Endothelial cell of umbilical vein (primary cell): ENCODE measurements at places on chromosomes 2 and 18. TPM values are rescaled to one million over a fixed set of nuclear protein-coding genes. Genes with fewer than 3 reads are reported as not detected.

DNA sequence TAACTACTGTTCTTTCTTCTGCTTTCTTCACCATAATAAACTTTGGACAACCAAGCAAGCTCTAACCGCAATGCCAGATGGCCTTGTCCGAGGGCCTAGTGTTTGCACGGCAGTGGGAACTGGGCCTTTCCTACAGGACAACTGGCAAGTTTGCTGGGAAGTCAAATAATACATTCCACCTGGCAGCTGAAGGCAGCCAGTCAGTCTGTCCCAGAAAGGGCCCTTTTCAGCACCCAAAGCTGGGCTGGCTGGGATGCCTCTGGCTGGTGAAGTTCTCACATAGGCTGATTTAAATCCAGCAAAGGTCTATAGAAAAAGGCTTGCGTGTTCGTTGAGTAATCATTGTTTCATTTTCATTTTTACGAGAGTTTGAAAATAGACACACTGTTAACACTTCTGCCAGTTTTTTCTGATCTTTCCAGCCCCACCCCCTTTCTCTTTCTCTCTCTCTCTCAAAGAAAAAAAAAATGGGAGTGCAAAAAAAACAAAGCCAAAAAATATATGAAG is 110.0 kb upstream of the EPAS1 start:
- peak; percentile 70 for DNase-seq

- no peak for DNase-seq
Observed at GRCh38 chr2:71938108-71938507, 209.6 kb downstream of the CYP26B1 start.

- DNase-seq: no peak
Observed at GRCh38 chr2:152042636-152043615, 55.9 kb downstream of the CACNB4 start.

DNA sequence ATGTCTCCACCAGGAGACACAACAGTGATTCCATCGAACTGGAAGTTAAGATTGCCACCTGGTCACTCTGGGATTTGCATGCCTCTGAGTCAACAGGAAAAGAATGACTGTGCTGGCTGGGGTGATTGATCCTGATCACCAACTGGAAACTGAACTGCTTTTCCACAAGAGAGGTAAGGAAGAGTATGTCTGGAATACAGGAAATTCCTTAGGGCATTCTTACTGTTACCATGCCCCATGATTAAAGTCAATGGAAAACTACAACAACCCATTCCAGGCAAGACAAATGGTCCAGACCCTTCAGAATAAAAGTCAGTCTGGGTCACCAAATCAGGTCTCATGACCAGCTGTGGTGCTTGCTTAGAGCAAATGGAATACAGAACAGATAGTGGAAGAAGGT is 12.0 kb upstream of the DDX1 start:
- DNase-seq: peak; percentile 89

- peak; percentile 62 for DNase-seq
Observed at GRCh38 chr2:241540771-241541561, 17.6 kb upstream of the BOK start.

DNA sequence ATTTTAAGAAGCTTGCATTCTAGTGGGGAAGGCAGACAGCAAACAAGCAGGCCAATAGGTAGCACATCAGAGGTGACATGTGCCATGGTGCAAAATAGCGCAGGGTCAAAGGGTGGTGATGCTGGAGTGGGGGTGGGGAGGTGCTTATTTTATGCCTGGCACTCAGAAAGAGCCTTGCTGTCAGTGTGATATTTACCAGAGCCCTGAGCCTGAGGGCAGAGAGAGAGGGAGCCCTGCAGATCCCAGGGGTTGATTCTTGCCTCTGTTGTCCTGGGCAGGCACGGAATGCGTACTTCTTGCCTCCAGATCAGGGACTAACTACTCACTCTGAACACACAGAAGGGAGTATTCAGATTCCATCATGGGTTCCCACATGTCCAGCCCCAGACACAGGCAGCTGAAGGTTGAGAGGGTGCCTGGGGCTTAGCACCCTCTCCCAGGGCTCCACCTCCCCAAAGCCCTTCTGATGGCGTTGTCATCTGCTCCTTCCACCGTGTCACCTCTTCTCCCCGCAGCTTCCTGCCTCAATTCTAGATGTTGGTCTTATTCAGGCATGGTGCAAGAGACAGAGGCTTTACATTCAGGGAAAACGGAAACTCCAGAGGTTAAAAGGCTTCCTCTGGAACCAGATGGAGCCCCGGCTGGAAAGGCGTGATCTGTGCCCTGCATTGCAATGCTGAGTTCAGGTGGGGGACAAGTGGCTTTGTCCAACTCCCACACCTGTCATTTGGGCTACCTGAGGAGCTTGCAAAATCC is 252.3 kb downstream of the HAUS1 start:
- no peak for DNase-seq

GRCh38 chr2:42118754-42119569 is 50.2 kb upstream of the EML4 start:
- peak; percentile 69 for DNase-seq

CPO gene
- not detected in 2 replicates for polyA plus RNA-seq

CDH20 gene
- not detected in 2 replicates for polyA plus RNA-seq

CAPN14 gene
- polyA plus RNA-seq: 0.01 and 0.03 TPM in 2 replicates

TMEM182 gene
- 0.69 and 1.1 TPM in 2 replicates for polyA plus RNA-seq

EFEMP1 gene
- polyA plus RNA-seq: 10,356 and 11,813 TPM in 2 replicates

LIMS4 gene
- 18.3 and 28.8 TPM in 2 replicates for polyA plus RNA-seq
